ENCODE measurements at places on chromosomes 6 and 20. TPM values are rescaled to one million over a fixed set of nuclear protein-coding genes. Genes with fewer than 3 reads are reported as not detected.

The BPIFB1 gene
- not detected for total RNA-seq

The EYA2 gene
- 0.50 TPM for total RNA-seq

The RPS6KA2 gene
- 64.6 TPM for total RNA-seq

The HDGFL1 gene
- not detected for total RNA-seq

Data from aortic smooth muscle cell (primary cell).